ENCODE measurements at places on chromosomes 1 and 21.

DNA sequence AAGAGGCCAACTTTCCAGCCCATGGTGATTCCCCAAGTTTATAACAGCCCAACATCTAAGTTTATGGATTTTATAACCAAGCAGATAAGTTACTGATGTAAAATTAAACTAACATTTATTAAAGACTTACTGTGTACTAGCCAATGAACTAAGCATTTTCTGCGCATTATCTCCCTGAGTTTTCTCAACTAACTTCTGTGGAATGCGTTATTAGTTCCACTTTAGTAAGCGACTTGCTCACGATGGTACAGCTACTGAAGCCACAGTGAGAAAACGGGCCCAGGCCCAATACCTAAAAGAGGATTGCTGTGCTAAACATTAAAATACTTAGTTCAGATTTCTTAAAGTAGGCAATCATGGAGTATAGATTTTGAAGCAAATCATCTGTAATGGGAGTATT is 61.0 kb downstream of the ZBTB18 start:
- no peak for DNase-seq

DNA sequence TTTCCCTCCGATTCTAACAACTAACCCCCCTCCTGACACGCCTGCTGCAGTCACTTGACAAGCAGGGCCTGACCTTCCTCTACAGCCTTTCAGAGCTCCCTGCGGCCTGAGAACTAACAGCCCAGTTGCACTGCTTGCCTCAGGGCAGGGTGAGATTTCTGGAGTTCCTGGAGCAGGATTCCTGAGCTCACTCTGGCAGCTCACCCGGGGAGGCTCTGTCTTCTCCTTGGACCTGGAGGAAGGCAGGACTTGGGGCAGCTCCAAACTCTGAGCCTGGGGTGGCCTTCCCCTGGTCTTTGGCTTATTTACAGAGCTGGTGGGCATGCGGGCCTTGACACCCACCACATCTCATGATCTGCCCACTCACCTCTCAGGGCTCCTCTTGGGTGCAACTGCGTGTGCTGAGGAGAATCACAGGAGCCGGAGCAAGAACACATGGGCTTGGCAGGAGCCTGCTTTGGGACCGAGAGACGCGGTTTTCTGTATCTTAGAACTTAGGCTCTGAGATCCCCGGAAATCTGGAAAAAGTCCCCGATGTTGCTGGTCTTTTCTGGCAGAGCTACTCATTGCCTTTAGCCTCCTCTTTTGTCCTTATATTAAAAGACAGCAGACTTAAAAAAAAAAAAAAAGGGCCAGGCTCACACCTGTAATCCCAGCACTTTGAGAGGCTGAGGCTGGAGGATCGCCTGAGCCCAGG is 13.1 kb upstream of the SLC25A34 start:
- no peak for DNase-seq

GRCh38 chr1:61997123-61997522 is 197.5 kb upstream of the L1TD1 start:
- no peak for DNase-seq

- no peak for DNase-seq
Observed at GRCh38 chr1:234611225-234611846, 1.4 kb upstream of the IRF2BP2 start.

DNA sequence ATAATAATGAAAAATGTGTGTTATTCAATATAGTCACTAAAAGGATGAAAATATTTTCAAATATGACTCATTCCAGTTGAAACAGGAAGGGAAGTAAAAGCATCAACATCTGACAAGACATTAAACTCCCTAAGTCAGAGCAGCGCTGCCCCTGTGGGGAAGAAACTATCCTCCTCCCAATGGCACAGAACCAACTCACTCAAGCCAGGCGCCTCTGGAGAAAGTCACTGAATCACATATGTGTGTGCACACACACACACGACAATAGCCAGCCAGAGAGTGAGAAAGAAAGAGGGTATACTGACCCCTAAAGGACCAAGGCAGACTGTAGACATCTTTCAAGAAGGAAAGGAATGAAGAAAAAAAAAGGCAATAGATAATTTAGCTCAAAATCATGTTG is 126.9 kb downstream of the SETD4 start:
- no peak for DNase-seq

DNA sequence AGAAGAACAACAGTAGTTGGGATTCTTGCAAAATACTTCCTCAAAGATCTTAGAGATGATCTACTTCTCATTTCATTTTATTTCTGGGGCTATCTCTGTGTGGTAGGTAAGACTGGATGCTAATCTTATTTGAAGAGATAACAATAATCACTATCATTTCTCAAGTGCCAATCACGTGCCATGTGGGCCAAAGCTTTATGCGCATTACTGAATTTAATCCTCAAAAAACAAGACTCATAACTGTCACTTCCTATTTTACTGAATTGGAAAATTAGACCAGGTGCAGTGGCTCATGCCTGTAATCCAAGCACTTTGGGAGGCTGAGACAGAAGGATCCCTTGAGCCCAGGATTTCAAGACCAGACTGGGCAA is 121.7 kb downstream of the KCNN3 start:
- DNase-seq: no peak

DNA sequence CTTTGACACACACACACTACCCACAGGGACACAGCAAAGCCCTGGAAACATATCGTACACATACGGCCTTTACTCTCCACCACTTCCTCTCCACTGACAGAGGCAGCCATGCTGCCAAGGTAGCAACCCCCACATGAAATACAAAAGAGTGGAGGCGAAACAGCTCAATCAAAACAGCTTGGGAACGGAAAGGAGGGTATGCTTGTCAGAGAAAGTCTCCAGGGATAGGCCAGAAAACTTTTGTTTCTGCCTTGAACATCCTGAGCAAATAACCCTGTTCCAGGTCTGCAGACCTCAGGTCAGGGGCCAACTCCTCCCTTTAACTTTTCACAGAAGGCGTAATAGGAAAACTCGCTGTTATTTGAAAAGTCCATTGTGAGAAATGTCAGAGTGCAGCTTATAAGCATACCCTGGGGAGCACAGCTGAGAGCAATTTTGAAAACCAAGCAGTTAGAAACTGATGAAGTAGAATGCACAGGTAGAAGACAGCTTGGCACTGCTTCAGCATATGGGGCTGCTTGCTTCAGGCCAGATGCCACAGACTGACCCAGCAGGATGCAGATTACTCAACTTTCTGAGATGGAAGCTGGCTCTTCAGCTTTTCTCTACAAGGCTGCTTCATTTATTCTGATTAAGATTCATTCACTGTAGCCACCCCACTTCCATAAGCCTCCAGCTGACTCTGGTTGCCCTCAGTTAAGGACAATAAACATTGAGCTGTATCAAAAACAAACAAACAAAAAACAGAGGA is 18.0 kb downstream of the KIAA0319L start:
- DNase-seq: no peak

DNA sequence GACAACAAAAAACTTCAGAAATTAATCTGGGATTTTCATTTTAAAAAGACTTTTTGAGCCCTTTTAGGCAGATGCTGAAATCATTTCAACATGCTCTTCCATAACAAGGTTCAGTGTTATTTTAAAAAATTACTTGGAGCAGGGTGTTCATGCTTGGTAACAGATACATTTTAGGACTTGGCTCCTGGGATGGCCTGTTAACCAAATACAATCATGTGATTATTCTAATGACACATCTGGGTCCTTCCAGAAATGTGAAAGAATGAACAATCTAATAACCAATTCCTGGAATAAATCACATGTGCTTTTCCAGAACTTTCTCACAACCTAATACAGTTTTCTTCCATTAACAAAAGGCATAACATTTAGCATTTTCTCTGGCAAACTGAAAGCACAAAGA is 379.8 kb upstream of the RUNX1 start:
- DNase-seq: no peak

DNA sequence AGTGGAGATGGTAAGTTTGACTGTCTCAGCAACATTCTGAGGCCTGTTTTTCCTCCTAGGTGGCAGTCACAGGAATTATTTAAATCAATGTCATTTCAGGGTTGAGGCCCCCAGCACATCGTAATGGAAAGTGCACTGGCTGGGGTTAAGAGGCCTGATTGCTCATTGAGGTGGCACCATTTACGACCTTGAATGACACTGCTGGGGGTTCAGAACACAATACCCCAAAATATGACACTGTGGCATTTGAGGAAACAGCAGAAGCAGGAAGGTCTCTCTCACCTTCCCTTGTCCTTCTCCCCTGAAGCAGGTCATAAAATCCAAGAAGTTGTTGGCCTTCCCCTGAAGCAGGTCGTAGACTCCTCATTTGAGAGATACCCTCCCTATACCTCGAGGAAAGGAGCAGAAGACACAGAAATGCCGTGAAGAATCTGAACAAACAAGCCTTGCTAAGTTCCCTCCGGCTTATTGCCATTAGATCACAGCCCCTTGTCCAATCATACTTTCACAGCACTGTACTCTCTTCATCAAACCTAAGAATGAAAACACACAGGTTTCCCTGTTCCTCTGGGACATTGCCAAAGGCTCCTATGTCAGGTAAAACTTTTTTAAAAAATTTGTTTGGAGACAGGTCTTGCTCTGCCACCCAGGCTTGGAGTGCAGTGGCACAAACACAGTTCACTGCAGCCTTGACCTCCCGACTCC is 71.3 kb downstream of the S1PR1 start:
- DNase-seq: no peak

GRCh38 chr1:1403653-1404052 is 3.4 kb downstream of the MRPL20 start:
- no peak for DNase-seq

DNA sequence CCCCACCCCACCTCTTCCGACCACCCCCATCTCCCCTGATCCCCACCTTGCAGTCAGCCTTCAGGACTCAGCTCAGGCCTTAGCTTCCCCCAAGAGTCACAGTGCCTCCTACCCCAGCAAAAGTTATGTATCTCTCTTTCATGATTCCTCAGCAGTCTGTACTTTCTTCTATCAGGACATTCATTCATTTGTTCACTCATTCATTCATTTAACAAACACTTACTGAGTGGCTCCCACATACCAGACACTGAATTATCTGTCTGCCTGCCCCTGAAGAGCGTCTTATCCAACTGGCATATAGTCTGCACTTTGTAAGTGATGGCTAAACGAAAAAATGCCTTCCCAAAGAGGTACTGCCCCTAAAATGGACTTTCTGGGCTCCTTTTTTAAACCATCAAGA is 114.4 kb upstream of the SLC35F3 start:
- DNase-seq: no peak

- no peak for DNase-seq
Observed at GRCh38 chr1:56948403-56949023, 17.3 kb downstream of the C8B start.

DNA sequence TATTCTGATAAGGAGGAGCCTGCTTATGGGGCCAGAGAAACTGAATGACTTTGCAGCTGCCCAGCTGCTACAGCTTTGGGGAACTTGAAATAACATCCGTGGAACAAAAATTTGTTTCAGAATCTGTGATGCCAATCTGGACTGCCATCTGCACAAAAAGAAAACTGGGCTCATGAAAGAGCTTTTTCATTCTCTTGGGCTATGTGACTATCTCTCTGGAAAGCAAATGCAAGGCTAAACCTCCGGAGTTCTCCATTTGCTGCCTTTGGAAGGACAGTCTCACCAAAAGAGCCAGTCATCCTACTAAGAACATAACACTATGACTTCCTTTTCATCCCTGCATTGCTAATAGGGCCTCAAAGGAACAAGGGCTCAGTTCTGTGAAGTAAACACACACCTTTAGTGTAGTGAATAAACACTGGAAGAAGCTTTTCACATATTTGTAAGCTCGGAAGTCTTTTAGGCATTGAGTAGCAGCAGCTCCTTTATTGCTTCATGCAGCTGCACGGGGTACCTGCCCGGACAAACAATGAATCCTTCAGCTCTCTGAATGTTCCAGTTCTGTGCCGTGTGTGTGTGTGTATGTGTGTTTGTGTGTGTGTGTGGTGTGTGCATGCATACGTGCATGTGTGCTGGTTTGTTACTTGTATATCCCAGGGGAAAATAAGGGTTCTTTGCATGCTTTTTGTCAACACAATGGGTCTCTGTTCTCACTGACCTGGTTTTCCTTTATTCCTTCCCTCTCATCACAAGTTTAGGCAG is 255.5 kb upstream of the SGIP1 start:
- DNase-seq: no peak

DNA sequence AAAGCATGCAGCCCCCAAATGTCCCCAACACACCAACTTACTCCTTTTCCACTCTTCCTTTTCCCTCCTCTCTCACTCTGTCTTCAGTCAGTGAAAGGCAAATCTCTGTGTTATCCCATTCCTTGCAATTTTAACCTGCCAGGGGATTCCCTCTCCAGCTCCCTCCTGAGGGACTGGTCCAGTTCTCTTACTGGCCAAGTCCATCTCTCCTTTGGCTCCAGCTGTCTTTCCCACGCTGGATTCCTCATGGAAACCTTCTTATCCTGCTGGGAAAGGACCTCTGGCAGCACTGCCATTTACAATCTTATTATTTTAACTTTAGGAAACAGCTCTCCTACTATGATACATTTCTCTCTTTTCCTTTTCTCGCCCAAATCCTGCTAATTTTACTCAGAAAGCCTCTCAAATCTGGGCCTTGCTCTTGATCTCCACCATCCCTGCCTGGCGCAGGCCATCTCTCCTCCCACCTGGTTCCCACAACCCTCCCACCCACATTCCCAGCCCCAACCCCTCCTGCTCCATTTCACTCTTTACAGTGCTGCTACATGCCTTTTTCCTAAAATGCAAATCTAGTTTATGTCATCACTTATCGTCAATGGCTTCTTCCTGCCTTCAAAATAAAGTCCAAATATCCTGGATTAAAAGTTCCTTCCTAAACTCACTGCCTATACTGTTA is 72.7 kb upstream of the CNN3 start:
- no peak for DNase-seq

- DNase-seq: no peak
Observed at GRCh38 chr1:23370709-23371584, 1.3 kb upstream of the ZNF436 start.

- no peak for DNase-seq
Observed at GRCh38 chr21:43204638-43205037, 35.8 kb downstream of the CRYAA start.

- DNase-seq: peak; percentile 16
Observed at GRCh38 chr1:27383039-27383605, at the start of gene CD164L2. Gene CD164L2 (minus strand): TSS chr1:27383333. CDS start chr1:27383239, 94 bp downstream.

DNA sequence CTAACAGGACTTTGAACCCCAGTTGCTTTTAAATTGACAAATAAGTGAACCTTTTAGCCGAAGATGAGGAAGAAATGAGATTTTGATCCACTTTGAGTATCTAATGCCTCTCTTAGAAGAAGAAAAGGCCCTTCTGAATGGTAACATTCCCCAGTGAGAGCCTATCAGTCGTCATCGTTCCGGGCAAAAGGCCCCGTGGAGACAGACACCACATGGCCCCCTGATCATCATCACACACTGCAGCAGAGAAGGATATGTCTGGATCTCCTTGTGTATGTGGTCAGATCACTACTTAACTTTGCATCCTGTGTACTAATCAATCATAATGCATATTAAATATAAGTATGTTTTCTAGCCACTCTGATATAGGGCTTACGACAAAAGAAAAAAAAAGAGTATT is 87.3 kb upstream of the SMYD2 start:
- no peak for DNase-seq
